CD4-positive, alpha-beta T cell treated with Interleukin-4 for 1 hour (primary cell): ENCODE measurements at places on chromosomes 11 and 22.

GRCh38 chr11:47332303-47332711 is 20.2 kb downstream of the MYBPC3 start:
- DNase-seq: no peak

GRCh38 chr11:7759010-7759409 is 37.7 kb downstream of the OR5P2 start:
- no peak for DNase-seq

DNA sequence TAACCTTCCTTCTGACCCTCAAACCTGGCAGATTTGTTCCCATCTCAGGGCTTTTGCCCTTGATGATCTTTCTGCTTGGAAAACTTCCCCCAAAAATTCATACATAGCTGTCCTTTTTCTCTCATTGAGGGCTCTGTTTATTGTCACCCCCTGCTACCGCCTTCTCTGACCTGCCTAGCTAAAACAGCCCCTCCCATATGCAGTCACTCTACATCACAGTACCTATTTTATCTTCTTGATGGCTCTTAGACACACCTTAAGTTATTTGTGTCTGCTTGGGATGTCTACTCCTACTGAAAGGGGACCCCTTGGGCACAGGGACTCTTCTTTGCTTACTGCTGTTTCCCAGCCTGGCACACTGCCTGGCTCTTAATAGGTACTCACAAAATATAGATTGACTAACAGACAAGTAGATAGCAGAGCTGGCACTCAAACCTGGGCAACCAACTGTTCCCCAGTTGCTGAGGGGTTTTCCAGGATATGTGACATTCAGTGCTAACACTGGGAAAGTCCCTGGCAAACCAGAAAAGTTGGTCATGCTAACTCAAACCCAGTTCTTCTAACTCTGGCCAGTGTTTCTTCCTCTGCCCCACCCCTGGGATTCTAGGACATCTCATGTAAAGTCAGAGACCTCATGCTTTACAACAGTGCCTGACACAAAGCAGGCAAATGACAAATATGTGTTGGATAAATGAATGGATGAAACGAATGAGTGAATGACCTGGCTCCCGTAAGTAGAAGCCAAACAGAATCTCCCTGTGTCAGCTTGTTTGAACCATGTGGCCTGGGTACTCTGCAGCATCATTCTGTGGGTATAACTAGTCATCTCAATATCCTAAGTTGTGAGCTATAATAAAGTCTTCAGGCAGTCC is 19.8 kb upstream of the FJX1 start:
- no peak for DNase-seq

DNA sequence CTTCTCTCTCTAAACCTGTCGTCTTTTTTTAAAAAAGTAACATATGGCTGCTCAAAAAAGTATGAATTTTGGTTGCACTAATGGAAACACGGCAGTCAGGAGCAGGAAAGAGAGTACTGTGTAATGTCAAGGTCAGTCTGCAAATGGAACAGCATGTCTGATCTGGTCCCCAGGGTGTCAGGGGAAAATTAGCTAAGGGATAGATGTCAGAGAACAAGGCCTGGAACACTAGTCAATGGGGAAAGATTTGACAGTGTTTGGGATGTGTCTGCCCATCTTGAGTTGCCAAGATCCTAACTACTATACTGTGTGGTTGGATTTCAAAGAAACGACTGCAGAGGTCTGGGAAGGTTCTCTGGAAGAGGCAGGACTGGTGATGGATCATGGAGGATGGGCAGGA is 65.7 kb upstream of the PHOX2A start:
- DNase-seq: no peak

DNA sequence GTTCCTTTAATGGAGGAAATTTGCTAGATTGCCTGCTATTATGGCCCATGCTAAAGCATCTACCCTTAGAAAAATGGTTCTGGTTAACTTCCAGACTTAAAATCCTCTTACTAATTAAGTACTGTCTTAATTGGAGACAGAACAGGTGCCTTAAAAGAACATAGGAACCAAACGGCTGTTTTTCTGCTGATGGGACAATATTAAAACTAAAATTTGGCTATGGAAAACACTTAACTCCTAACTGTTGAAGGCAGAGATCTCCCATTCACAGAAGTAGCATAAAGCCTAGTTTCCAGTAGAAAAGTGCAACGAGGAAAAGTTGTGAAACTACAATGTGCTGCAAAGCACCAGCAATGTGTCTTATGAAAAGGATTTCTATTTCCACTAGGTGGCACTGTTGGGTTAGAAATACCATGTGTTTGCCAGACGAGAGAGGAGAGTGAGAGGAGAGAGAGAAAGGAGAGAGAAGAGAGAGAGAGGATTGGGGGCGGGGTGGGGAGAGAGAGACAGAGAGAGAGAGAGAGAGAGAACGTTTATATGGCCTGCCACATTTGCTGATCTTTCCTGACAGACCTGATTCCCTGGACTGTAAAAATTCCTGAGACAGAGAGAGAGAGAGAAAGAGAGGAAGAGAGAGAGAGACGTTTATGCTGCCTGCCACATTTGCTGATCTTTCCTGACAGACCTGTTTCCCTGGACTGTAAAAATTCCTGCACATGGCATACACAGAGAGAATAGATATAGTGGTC is 51.5 kb downstream of the FAM181B start:
- DNase-seq: no peak

GRCh38 chr22:25390297-25391240 is 171.1 kb downstream of the CRYBB2 start:
- DNase-seq: no peak

DNA sequence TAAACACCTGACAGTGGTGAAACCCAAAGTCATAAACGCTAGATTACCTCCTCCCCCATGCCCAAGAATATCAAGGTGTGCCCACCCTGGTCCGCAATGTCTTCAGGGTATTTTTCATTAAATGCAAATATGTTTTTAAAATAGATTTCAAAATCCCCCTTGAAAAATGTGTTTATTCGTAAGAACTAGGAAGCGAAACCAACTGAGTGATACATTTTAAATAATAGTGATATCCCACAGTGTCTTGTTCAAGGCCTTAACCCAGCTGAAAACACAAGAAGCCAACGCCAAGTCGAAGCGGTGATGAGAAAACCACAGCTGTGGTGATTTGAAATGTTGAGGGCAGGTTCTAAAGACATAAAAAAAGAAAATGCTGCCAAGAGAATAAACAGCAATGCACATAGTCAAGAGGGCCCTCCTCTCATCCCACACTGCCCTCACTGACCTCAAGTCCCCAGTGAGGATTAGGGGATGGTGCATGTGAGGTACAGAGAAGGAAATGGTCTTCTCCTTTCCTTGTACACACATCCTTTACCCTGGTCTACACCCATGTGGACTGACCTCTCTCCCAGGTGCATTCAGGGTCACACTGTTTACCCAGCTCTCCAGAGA is 25.5 kb downstream of the KCNJ1 start:
- peak; percentile 33 for DNase-seq

DNA sequence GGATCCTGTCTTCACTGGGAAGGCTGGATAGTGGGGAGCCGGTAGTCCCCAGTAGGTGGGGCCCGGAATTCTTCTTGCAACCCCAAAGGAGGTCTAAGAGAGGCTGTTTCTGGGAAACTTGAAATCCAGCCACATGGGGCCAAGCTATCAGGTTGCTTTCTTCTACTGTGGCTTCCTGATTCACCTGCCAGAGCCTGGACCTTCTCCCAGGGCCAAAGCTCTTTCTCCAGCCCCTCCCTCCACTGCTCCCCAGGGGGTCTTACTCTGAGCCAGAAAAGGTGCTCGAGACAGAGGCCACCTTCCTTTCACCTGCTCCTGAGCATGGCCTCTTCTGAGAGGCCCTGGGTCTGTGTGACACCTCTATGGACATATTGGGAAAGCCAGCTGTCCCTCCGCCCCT is 9.1 kb downstream of the TST start:
- no peak for DNase-seq

- no peak for DNase-seq
These were observed 245.7 kb downstream of the ST3GAL4 start for GRCh38 chr11:126601136-126601535.

GRCh38 chr11:118050208-118050891 is 26.5 kb upstream of the TMPRSS4 start:
- no peak for DNase-seq

DNA sequence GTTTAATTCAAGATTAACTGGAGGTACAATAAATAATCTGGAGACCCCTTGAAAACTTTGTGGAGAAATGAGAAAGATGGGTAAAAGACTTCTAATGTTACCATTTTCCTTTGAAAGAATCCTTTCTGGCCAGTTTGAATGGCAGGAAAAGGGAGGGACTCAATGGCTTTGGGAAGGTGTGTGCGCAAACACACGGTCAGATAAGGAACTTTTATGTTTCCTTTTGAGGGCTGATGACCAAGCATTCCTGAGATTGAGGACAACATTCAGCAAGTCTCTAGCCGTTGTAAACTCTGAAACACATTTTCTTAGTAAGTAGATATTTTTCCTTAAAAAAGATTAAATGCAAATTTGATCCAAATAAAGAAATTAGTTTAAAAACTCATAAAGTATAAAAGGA is 909.7 kb upstream of the TENM4 start:
- DNase-seq: no peak

- DNase-seq: no peak
These were observed 22.9 kb downstream of the RPUSD4 start for GRCh38 chr11:126188332-126189108.
